Hematopoietic multipotent progenitor cell treated with erythropoietin and hydrocortisone succinate and interleukin-3 and kit ligand, for 8 days (in vitro differentiated cells): ENCODE measurements at places on chromosomes 16 and 17.

DNA sequence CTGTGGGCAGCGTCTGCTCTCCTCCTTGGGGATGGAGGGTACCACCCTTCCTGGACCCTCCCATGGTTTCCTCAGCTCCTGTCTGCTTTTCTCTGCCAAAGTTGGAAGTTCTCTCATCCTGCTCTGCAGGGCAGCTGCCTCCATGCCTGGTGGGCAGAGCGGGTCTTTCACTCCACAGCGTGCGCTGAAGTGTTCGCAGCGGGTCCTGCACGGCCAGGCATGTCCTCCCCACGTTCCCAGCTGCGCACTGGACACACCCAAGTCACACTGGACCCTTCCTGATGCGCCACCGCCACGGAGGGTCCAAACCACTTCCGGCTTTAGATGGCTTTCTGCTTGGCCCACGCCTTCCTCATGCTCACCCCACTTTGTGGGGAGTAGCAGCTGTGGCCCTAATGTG is 33.7 kb upstream of the NPTX1 start:
- no peak for DNase-seq

DNA sequence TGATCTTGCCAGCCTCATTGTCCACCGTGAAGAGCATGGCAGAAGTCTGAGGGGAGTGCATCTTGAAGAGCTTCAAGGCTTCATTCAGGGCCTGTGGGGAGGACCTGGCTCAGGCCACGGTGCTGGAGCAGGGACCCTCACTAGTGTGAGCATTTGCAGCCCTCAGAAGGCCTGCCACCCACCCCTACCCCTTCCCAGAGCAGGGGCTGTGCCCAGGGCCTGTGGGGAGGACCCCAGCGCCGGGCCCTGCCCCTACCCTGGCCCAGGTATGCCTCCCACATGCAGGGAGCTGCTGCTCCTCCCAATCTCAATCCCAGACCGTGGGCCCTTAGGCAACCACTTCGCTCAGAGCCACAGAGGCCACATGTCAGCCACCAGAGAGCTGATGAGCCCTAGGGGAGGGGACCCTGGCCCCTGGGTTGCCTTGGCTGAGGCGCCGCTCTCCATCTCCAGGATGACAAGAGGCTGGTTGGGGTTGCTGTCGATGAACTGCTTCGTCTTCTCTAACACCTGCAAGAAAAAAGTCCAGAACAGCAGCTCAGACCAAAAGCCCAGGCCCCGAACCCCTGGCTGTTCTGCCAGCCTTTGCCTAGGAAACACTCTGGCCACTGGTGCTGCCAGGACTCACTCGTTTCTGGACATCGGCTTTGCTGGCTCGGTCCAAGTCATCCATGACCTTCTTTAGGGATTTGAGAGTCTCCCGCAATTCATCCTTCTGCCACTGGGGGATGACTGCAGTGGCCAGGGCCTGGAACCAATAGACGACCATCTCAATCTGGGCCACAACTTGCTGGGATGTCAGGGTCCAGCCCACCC is 1.8 kb upstream of the EXOSC6 start:
- peak; percentile 51 for DNase-seq

DNA sequence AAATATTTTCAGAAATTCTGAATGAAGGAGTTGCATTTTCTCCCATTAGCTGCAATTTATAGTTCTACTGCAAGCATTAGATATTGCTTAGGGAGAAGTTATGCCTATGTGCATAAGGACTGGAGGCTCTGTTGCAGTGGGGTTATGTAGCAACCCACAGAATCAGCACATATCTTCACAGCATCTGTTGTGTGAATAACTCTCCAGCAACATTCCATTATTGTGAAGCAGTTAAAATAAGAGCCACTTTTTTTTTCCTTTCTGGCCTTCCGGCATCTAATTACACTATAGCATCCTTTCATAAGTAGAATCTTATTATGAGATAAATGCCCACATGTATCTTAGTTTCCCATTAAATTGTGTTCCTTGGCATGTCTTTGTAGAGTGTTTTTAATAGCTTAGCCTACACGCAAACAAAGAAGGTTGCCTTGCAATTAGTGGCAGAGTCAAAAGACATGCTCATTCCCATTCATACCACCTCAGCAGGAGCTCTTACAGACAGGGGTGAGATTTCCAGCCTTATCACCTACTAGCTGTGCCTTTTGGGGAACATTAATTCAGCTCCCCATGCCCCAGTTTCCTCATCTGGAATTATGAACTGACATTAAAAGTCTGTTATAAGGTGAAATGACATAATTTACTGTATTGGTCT is 596.0 kb upstream of the GOT2 start:
- DNase-seq: no peak

GRCh38 chr16:24188021-24188542 is 68.1 kb upstream of the CACNG3 start:
- no peak for DNase-seq

GRCh38 chr16:86431540-86431939 is 78.8 kb upstream of the FOXF1 start:
- DNase-seq: no peak

DNA sequence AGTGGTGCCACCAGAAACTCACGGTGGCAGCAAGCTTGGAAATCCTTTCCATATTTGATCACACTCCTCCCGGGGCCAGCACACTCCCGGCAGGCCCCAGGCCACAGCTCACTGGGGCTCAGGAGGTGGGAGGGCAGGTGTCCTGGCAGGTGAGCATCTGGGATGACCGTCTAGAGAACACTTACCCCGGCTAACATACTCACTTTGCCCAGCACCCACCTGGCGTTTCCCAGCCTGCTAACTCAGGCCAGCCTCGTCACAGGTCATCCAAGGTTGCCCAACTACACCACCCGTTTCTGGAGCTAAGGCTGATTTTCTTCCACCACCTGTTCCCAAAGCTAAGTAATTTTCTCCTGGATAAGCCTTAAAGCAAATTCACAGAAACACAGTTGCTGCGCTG is 24.9 kb downstream of the FBXO31 start:
- DNase-seq: no peak

GRCh38 chr17:80468781-80469493 is 7.5 kb downstream of the NPTX1 start:
- DNase-seq: no peak

DNA sequence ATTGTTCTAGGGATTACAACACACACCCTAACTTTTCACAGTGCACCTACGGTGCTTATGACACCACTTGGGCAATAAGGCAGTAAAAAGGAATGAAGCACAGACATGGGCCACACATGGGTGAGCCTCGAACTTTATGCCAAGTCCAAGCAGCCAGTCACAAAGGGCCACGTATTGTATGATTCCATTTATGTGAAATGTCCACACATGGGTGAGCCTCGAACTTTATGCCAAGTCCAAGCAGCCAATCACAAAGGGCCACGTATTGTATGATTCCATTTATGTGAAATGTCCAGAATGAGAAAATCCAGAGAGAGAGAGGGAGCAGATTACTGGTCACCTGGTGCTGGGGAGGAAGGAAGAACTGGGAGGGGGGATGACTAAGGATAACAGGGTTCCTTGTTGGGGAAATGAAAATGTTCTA is 22.2 kb downstream of the RMI2 start:
- DNase-seq: no peak

DNA sequence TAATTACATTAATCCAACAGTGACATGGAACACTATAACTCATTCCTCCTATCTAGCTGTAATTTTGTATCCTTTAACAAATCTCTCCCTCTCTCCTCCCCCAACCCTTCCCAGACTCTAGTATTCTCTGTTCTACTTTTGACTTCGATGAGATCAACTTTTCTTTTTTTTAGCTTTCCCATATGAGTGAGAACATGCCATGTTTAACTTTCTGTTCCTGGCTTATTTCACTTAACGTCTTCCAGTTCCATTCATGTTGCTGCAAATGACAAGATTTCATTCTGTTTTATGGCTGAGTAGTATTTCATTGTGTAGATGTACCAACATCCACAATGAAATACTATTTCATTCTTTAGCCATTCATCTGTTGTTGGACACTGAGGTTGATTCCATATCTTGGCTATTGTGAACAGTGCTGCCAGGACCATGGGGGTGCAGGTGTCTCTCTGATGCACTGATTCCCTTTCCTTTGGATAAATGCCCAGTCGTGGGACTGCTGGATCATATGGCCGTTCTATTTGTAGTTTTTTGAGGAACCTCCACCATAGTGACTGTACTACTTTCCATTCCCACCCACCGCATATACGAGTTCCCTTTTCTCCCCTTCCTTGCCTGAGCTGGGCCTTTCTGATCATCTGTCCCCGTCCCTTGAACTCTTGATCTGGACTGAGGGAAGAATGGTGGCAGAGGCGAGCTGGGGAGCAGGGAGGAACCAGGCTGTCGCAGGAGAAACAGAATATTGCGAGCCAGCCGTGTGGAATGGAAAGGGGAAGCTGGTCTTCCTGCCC is 7.7 kb upstream of the CEP295NL start:
- DNase-seq: no peak

GRCh38 chr16:55002419-55002818 is 71.8 kb downstream of the IRX5 start:
- DNase-seq: no peak

GRCh38 chr16:48591976-48592375 is 18.0 kb downstream of the N4BP1 start:
- DNase-seq: no peak

DNA sequence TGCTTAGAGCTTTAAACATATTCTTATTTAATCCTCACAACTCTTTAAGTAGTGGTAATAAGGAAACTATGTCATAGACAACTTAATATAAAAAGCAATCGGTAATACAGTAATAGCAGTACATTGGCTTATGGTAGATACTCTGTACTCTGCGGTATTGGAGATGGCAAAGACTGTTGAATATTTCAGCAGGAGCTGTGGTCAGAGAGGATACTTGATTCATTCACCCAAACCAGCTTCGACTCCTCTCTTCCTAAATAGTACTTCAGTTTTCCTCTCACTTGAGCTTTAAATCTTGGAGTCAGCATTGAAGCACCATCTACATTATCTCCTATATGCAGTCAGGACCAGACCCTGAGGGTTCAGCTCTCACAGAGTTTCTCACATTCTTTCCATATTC is 169.3 kb downstream of the CYB561 start:
- no peak for DNase-seq

- DNase-seq: no peak
Measured at GRCh38 chr17:62860962-62861873, 53.1 kb upstream of the MARCHF10 start.

DNA sequence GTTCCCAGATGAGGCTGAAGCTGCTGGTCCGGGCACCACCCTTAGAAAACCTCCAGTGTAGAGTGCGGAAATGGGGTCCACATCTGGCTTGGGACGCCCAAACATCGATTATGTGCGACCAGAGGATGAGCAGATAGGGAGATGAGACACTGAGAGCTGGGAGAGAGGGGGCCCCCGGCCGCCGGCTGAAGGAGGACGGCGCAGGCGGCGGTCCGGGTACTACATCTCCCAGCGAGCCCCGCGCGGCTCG is 182 bp upstream of the SPECC1 start:
- DNase-seq: no peak

DNA sequence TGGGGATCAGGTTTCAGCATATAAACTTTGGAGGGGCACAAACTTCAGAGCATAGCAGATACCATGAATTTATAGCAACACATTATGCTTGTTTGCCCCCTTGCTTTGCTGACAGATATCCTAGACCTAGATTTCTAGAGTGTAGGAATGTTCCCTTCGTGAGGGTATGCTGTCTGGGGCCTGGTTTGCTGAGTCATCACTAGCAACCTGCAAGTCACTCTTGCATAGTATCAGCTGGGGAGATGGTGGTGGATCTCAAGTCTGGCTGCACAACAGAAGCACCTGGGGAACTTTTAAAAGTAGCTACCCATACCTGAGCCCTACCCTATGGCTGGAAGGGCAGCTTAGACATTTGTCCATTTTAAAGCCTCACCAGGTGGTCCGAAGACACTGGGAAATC is 22.3 kb upstream of the HSBP1 start:
- DNase-seq: no peak

DNA sequence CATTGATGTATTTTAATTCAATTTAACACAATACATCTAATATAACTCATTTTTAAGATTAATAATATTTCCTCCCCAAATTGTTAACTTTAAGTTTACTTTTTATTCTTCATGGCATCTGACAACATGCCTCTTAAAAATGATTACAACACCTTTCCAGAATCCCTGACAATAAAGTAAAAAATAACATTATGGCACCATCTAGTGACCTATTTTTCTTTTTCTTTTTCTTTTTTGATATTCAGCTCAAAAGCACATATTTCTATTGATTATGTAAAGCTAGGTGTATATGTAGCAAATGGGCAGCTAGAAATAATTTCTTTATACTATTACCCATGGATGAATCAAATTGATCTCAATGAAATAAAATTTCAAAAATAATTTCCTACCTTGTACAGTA is 834.3 kb upstream of the CDH8 start:
- no peak for DNase-seq

- no peak for DNase-seq
Measured at GRCh38 chr16:86961171-86961601, 356.0 kb downstream of the C16orf95 start.

DNA sequence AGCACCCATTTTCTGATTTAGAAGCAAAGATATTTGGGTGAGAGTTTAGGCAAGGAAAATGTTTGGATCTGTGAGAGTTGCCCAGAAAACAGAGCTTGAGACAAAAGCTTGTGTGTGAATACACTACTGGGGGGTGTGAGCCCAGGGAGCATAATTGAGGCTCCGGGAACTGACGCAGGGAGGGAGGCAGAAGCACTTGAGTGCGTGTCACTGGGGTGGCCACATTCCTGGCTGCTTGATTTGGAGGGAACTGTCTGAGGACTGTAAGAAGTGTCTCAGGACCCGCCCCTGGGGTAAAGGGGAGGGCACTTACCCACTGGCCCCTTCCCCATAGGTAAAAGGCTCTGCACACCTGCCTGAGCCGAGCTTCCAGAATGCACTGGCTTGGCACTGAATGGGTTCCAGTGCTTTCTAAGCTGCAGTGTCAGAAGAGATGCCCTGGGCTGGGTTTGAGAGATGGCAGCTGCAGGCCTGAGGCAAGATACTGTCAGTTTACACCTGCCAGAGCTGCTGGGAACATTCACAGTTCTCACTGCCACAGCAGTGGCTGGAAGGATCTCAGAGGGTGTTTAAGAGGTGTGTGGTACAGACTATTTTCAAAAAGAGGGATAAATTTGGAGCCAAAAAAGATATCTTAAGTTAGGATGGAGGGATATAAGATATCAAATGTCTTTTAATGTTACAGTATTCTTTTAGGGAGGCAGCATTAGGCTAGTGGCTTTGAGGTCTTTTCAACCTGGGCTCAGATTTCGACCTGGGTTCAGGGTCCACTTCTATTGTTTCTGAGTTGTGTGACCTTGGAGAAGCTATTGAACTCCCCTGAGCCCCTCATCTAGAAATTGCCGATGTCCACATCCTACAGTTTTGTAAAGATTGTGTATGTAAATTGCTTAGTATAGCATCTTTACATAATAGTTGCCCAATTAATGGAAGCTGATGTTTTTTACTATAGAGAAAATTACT is 6.9 kb upstream of the TEX2 start:
- DNase-seq: no peak

DNA sequence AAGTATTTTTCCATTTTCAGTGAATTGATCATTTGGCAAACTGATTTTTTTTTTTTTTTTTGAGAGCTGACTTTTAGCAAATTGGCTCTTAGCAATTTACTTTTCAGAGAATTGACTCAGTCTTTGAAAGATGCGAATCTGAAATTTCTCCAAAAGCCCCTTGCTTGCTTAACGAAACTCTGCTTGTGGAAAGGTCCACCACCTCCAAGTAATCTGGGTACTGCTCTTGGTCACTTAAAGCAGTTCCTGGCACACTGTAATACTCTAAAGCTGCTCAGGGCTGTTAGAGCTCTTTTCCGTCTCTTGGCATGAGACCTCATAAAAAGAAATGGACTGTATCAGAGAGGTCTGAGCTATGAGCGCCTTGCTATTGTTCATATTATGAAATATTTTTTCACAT is 2.9 kb downstream of the GSDMB start:
- no peak for DNase-seq

- no peak for DNase-seq
Measured at GRCh38 chr16:24667244-24667764, 62.1 kb upstream of the TNRC6A start.
